ENCODE measurements at places on chromosomes 2 and 18.

GRCh38 chr2:169767243-169767888 is 31.3 kb upstream of the SSB start:
- no peak for DNase-seq

DNA sequence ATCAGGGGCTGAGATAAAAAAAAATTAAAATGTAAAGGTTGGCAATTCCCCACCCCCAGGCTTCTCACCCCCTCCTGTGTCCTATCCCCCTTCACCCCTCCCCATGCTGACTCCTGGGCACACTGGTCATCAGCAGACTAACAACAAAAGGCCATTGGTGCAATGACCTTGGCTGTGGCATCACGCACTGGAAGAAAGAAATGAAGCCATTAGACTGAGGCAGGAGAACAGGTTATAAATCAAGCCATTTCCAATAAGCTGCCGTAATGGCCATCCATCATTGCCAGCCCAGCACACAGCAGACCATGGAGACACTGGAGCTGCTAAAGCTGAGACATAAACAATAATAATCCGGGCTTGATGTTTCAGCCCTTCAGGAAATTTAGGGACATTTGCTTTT is 342.4 kb upstream of the ETAA1 start:
- no peak for DNase-seq

GRCh38 chr2:30798536-30798991 is 8.7 kb downstream of the CAPN13 start:
- no peak for DNase-seq

DNA sequence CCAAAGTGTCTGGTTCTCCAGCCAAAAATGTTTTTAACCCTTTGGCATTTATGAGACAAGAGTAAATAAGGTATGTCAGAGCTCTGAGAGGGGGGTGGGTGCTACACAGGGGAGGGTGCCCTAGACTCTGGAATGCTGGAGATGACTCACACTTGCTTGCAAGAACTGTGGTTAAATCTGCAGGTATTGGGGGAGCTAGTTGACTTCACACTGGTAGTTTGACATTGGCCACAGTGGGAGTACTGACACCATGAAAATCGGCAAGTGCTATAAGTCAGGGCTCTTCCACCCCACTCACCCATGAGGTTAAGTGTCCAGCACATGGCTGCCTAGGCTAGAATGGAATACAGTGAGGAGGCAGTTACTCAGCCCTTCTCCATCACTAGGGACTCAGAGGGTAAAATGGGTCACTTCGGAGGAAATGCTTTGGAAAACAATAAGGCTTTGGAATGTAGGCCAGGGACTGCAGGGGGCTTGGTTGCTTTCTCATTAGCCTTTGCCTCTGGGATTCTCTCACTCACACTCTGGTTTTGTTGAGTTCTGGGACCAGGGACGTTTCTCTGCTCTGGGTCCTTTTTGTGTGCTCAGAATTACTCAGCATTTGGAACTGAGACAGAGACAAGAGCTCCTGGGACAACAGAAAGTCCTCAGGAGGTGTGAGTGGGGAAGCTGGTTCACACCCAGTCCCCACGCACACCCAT is 91.6 kb downstream of the ACKR3 start:
- no peak for DNase-seq

GRCh38 chr2:221554769-221555493 is 17.2 kb downstream of the EPHA4 start:
- DNase-seq = no peak

- DNase-seq = no peak
These were observed 32.1 kb upstream of the DYNAP start for GRCh38 chr18:54558609-54559585.

DNA sequence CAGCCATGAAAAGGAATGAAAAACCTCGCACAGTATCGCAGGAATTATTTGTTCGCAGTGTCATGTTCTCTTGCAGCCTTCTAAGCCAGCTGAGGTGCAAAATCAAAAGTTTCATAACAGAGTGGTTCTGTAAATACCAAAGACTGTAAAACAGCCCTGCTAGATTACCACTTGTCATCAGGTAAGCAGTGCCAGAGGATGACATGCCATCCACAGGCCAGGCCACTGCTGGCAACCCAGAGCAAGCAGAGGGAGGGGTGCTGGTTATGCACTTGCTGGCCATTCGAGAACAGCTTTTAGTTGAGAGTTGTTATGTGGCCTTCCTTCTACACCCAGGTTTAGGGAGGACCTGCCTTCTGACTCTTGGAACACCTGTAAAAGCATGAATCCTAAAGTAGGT is 114.3 kb upstream of the MGAT5 start:
- DNase-seq = no peak
